ENCODE measurements at places on chromosomes 1 and 21.
A peak's percentile ranks its signal among the peaks of the same experiment; 100 is the strongest.

DNA sequence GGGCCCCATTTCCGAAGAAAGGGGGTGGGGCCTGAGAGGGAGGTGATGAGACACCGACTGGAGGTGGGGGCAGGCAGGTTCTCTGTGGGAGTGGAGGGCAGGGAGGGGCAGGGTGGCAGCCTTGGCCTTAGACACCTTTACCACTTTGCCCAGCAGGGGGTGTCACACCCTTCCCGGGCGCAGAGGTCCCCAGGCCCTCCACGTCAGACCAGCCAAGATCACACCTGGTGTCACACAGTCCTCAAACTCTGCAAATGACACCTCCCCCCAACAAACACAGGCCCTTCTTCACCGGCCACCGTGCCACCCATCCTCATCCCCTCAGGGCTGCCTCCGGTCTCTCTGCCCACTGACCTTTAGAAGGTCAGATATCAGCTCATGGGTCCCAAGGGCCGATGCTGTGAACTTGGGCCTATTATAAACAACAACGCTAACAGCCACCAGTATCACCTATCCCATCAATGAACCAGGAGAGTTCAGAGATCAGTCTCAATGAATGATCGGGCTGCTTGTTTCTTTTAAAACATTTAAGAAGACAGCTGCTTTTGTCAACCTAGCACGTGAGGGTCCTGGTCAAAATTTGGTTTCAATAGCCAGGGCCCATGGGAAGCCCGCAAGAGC lies 103.9 kb downstream of the CASZ1 start:
- DNase-seq: no peak

DNA sequence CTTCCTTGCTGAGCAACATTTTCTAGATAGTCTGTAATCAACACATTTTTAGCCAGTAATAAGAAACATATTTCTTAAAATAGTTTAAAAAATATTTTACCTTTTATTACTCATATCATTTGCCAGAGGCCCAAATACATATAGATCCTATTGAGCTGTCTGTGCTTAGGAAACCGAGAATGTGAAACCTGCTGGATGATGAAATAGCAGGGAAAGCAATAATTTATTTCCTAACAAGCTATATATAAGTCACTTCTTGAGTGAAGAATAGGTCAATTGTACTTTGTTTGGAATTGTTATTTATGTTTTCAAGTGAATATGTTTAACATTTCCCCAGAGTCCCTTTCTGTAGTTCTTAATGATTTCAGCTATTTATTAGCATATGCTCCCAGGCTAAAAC lies 339.9 kb upstream of the TMPRSS15 start:
- no peak for DNase-seq

GRCh38 chr1:59163268-59164092 lies 133.4 kb upstream of the FGGY start:
- DNase-seq: no peak

- no peak for DNase-seq
Observed at GRCh38 chr1:159831412-159832141, 4.9 kb downstream of the SLAMF8 start.

DNA sequence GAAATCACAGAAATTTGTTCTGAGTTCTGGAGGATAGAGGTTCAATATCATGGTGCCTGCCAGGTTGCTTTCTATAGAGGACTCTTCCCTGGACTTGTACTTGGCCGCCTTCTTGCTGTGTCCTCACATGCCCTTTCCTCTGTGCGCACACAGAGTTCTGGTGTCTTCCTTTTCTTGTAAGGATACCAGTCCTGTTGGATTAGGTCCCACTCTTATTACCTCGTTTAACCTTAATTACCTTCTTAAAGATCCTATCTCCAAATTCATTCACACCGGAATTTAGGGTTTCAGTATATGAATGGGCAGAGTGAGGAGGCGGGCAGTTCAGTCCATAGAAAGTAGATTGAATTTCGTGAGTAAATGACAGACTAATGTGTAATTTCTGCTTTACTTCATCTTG lies 413.9 kb downstream of the NCAM2 start:
- DNase-seq: no peak

- DNase-seq: no peak
Observed at GRCh38 chr1:13992489-13993285, 292.7 kb downstream of the PRDM2 start.

DNA sequence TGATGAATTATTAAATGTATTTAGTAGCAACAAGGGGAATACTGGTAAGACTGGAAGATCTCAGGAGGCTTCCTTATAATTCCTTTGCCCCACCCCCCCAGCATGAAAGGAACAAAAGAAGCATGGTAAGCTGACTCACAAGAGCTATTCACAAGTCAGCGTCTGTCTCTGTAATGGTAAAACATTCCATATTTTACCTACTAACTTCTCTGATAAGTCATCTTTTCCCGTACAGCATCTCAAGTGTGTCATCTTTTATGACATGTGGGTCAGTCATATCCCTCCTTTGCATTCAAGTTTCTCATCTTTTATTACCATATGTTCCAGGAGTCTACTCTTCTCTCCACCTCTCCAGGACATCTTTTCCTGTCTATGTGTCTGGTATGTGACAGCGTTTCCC lies 241.3 kb downstream of the PLA2G4A start:
- no peak for DNase-seq

DNA sequence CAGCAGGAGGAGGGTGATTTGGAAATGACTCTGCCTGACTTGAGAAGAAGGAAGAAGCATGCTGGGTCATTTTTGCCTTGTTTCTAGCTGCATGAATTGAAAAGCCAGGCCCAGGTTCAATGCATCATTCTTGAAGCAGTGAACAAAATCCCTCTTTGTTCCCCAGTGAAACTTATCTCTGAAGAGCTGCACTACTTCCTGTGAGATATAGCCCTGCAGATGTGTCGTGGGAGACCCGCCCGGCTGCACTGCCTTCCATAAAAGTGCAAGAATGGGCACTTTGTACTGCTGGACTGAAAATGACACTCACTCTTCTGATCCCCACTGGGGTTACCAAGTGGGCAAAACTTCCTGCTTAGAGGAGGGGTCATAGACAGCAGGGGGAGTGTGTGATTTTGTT lies 249.2 kb upstream of the NFIA start:
- DNase-seq: no peak

DNA sequence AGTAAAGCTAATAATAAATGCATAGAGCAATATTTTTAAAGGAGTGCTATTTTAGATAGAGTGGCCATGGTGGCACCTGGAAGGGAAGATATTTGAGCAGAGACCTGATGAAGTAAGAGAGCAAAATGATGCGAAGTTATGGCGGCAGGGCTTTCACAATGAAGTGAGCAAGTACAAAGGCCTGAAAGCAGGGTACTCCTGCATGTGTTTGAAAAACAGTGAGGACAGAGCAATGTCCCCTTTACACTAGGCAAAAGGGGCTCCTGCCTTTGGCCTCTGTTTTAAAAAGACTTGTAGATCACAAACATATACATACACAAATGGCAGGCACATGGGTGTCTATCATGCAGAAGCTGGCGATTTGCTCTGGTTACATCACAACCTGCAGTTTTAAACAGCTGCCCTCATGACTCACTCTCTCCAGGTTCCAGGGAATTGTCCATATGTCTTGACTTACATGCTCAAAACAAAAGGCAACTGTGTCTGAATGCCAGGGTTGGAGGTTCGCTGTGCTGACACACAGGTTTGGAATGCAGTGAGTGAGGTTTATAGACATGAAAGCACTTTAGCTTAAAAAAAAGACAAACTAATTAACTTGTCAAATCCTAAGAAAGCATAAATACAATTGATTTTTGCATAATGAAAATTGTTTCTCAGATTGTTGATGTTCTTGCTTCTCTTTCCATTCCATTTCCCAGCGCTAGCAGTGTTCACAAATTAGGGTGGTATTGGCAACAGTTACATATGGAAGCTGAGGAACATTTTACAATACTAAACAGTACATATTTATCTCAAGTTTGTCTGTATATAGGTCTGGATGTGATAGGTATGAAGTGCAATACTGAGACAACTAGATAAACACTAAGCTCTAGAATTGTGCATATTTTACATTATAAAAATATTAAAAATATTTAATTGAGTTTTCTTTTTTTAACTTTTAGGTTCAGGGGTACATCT lies 313.9 kb downstream of the BARHL2 start:
- DNase-seq: no peak

- DNase-seq: no peak
Observed at GRCh38 chr1:15412175-15412800, 2.6 kb downstream of the EFHD2 start.

DNA sequence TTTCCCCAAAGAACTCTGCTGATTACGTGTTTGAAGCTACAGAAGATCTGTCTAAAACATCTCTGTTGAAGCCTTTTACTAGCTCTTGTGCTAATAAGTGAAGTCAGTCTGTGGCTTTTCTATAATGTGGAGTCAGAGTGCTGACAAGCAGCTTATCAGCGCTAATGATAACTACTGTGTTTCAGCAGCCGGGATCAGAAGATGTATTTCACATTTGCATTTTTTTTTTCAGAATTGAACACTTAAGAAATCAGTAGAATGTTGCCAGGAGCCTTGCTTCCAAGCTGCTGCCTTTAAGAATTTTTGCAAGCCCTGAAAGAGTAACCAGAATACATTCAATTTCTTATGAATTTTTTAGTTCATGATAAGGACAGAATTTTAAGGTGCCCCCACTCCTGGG lies 519.4 kb upstream of the NR5A2 start:
- no peak for DNase-seq

GRCh38 chr1:55081188-55081904 lies 42.0 kb downstream of the PCSK9 start:
- DNase-seq: no peak

DNA sequence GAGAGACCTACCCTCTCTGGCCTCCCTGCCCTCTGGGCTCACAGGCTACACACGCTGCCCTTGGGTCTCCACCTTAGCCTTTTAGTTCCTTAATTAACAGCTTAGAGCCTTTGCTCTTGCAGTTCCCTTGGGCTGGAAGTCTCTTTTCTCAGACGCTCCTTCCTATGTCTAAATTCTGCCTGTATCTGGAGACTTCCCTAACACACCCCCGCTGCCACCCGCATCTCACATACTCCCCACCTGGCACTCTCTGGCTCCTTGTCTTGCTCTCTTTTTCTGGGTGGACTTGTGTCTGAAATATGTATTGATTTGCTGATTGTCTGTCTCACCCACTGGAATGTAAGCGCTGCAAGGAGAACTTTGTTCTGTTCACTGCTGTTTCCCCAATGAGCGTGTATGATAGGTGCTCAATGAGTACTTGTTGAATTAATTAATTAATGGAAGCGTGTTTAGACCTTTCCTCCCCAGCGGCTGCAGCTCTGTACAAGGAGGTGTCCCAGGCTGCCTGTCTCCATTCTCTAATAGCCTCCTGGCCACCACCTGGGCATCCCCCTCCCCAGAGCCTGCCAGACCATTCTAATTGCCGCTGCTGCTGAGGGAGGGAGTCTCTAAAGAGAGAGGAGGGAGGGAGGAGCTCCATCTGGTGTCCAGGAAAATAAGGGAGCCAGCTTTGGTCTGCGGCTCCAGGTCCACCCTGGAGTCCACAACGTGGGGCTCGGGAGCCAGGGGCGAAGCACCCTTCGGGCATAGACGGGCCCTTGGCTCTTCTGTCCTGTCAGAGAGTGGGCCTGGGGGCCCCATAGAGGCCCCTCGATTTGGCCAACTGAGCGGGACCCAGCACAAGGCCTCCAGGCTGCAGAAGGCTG lies 95.4 kb downstream of the RNF220 start:
- no peak for DNase-seq

- DNase-seq: peak; percentile 73
Observed at GRCh38 chr1:146036965-146037646, 15.6 kb upstream of the HJV start.

DNA sequence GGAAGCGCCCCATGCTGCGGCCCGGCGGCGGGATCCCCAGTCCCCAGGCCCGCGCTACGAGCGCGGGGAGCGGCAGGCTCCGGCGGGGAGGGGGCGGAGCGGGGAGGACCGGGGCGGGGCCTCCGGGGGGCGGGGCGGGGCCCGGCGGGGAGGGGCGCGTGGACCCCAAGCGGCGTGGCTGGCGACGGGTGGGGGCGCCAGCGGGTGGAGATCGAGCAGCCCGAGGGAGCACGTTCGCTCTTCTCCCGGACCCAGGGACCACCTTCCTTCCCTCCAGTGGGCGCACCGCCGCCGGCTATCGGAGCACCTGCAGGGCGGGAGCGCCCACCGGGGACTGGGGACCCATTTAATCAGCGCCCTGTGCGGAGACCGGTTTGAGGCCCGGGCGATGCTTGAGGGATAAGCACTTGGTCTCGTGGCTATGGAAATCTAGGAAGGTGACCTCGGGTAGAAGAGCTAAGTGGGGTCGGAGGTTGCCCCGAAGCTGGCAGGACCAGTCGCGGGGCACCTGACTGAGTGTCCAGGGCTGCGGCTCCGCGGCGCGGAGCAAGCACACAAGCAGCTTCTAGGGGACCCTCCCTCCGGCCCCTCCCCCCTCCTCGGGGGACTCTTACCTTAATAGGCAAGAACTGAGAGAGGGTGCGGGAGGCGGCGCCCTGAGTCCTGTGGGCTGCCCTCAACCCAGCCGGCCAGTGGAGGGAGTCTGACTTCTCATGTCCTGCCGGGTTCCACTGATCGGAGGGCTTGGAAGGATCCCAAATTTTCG lies at the start of gene TSPAN2:
Gene TSPAN2, minus strand, starts transcription at position 84 of the 766 bp plus-strand sequence. Its CDS starts 71 bp downstream, at position 13.
- DNase-seq: peak; percentile 22

GRCh38 chr1:2840036-2840809 lies 38.7 kb upstream of the TTC34 start:
- no peak for DNase-seq

DNA sequence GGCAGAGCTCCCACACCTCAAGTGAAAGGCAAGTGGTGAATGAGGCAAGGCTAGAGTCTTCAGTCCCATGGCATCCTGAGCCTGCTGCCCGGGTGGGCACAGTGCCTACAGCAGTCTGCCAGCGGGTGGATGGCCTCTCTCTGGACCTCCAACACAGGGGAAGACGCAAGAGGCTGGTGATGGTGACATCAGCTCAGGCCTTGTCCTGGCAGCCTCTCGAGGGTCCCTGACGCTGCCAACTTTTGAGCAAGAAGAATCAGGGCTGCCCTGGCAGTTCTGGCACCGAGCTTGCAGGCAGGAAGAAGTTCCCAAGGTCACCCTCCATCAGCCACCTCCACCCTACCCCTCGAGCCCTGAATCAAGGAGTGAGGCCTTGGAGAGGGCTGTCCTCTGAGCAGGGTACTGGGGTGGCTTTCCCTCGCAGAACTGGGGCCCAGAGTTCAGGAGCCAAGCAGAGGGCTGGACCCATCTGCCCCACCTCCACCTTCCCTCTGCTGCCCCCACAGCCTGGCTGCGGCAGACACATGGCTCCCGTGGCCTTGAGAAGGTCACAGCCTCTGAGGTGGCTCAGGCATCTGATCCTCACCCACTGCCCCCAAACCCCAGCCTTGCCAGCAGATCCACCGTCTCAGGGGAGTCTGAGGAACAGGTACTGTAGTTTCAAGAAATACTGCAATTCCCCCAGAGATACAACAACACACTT lies 5.8 kb downstream of the RAP1GAP start:
- DNase-seq: no peak

- no peak for DNase-seq
Observed at GRCh38 chr1:19096036-19096833, 113.8 kb downstream of the UBR4 start.

- no peak for DNase-seq
Observed at GRCh38 chr1:173117761-173118160, 67.0 kb upstream of the TNFSF18 start.
